ENCODE measurements at places on chromosomes 6 and 20.

GRCh38 chr6:51926125-51926524, 161.3 kb downstream of the PKHD1 start:
- no peak for DNase-seq

- DNase-seq = no peak
These were observed 65.7 kb downstream of the RTN4IP1 start for GRCh38 chr6:106563614-106564013.

DNA sequence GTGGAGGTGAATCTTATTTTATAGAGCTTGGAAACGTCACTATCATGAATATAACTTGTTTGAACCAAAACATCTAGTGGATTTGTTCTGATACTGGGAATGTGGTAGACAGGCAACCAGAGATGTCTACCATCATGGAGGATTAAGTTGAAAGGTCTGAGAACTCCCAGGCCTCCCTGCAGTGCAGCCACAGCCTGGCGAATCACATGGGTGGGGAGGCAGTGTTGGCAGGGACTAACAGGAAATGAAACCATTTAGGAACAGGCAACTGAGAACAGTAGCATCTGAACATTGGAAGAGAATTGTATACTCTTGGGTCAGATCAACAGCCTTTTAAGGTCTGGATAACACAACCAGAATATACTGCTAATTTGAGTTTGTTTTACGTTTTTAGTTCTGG, 22.3 kb upstream of the CEP162 start:
- DNase-seq = no peak

DNA sequence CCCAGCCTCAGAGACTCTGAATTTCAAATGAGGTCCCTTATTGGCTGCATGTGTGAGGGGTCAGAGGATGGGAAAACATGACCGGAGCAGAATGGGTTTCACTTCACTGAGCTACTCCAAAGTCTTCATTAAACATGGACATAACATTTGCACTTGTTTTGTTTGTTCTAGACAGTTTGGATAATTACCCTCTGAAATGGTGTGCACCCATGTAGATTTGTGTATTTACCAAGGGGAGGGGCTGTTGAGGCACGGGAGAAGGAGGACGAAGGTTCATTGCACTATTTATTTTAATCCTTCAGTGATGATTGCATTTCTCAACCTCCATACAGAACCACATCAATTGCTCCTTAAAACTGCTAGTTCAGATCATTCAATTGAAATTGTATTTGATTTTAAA, 364.2 kb downstream of the TFAP2B start:
- DNase-seq = no peak

- DNase-seq = no peak
These were observed 844 bp upstream of the ABRACL start for GRCh38 chr6:139027620-139028182.

DNA sequence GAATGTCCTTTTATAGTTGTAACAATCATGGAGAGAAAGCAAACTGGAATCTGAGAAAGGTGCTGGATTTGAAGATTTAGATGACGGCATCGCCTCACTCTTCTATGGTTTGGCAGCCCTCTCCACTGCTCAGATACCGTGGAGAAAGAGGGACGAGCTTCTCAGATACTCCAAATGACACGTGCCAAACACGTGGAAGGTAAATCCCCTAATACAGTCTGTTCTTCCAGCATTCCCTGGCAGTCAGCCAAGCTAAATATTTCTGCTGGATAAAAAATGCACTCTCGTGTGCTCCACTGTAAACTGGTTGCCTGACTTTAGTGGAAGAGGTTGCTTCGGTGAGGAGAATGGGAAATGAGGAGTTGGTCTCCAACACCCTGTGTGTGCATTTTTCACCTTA, 16.7 kb upstream of the PRDM1 start:
- DNase-seq = no peak

- DNase-seq = no peak
These were observed 537.4 kb downstream of the PTPRT start for GRCh38 chr20:42652266-42652665.

GRCh38 chr20:16539280-16540021, 33.8 kb downstream of the KIF16B start:
- no peak for DNase-seq

DNA sequence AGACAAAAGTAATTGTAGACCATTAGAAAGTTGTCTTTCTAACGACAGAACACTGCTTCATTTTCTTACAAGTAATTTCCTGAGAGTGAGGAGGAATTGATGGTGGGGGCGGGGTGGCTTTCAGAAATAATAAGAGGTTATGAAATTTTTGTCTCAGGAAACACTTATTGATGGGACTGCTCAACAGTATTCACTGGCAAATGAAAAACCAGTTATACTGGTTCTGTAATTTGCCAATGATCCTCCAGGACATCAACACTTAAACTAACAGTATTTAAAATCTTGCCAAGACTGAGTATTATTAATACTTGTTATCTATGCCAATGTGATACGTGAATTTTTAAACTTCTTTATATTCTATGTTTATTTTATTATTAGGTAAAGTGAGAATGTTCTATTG, 41.8 kb upstream of the FUT9 start:
- DNase-seq = no peak

GRCh38 chr20:7938058-7938457, 2.2 kb downstream of the HAO1 start:
- DNase-seq = no peak

GRCh38 chr6:42227173-42227850, 9.7 kb upstream of the MRPS10 start:
- no peak for DNase-seq

- no peak for DNase-seq
These were observed 2.0 kb downstream of the SCRT2 start for GRCh38 chr20:673603-674001.

DNA sequence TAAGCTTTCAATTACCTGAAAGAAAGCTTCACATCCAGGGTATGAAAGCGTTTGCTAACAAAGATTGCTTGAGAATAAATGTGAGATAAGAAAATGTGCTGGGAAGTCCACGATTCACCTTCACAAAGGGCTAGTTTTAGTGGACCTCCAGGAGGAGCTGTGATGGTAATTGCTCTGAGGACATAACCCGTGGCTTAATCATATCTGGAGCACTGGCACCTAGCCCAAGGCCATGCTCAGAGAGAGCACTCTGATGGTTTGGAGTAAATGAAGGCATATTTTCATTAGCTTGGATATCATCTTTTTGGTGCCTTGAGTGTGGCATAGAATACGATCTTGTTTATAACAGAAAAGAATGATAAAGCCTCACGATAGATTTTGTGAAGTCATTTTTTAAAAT, 46.9 kb upstream of the BACH2 start:
- no peak for DNase-seq

DNA sequence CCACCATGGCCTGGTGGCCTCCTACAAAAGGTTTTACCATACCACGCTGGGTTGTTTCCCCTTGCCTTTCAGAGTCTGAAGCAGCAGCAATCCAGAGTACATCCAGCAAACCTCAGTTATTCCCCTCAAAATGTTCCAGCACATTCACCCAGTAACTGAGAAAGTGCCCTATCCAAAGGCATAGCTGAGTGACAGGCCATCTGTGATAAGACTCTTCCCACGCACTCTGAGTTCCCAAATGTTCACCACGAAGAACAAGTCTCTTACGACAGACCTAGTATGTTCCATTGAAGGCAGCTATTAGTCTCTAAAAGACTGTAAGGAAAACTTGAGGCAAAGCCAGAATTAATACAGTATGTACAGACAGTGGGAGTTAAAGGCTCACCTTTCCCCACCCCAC, 31.6 kb upstream of the C20orf144 start:
- DNase-seq = no peak
